ENCODE measurements at places on chromosomes 12 and 14.

- no peak for DNase-seq
These were observed 34.0 kb downstream of the ALG10B start for GRCh38 chr12:38350342-38351174.

GRCh38 chr12:40216516-40217288 lies 8.1 kb upstream of the LRRK2 start:
- no peak for DNase-seq

GRCh38 chr12:124407074-124407473 lies 112.2 kb downstream of the RFLNA start:
- DNase-seq: no peak

- DNase-seq: no peak
These were observed 98.5 kb downstream of the ARID2 start for GRCh38 chr12:45827974-45828373.

- no peak for DNase-seq
These were observed 439.0 kb downstream of the NRXN3 start for GRCh38 chr14:78608998-78609787.

- DNase-seq: no peak
These were observed 4.0 kb downstream of the NAB2 start for GRCh38 chr12:57092876-57093414.

DNA sequence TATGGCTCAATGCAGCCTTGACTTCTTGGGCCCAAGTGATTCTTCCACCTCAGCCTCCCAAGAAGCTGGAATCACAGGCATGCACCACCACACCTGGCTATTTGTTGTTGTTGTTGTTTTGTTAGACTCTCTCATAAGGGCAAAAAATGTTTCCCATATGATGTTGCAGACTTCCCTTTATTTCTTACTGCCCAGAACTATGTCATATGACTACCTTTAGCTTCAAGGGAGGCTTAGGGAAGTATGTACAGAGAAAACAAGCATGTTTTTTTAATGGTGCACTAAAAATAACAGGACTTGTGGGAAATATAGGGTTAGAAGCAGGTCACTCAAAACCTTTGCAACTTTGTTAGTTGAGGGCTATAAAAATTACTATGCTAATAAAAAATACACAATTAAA lies 4.3 kb upstream of the GPR19 start:
- DNase-seq: no peak

- no peak for DNase-seq
These were observed 74.9 kb downstream of the TSPAN9 start for GRCh38 chr12:3152011-3152511.

DNA sequence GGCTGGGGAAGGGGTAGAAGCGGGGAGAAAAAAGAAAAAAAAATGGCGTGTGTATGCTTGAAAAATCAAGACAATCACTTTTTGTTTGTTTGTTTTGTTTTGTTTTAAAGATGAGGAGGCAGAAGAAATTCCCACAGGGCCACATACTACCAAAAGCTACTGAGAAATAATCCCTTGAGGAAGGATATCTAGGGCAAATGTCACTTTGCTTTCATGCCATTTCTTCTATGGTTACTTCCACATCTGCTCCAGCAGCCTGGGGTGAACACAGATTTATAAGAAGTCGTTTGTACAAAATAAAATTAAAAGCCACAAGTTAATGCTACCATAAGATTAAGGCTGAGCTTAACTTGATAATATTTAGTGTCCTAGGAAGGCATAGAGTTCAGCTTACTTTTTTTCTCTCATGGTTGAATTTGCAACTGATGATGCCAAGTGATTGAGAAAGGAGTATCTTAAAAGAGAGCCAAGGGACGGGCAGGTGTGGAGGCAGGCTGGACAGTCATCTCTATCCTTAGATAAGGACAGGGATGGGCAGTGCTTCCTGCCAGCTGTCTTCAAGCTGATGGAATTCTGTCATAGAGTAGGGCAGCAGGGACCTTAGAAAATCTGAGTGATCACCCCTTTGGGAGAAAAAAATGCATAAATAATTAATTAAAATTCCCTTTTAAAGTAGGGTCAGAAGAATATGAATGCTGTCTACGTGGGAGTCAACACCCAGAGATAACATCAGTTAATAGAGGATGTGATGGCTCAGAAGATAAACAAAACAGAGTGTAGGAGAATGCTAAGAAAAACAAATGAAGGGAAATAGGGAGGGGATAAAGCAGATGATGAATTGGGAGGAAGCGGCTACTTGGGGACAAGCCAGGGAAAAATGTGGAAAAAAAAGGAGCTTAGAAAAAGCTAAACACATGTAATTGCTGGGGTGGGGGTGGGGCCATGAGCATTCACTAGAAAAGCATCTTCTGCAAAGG lies 57.1 kb downstream of the DYRK2 start:
- no peak for DNase-seq

- no peak for DNase-seq
These were observed 34.8 kb upstream of the RCOR1 start for GRCh38 chr14:102557434-102558226.

GRCh38 chr12:6223545-6223944 lies 23.3 kb downstream of the CD9 start:
- DNase-seq: no peak

DNA sequence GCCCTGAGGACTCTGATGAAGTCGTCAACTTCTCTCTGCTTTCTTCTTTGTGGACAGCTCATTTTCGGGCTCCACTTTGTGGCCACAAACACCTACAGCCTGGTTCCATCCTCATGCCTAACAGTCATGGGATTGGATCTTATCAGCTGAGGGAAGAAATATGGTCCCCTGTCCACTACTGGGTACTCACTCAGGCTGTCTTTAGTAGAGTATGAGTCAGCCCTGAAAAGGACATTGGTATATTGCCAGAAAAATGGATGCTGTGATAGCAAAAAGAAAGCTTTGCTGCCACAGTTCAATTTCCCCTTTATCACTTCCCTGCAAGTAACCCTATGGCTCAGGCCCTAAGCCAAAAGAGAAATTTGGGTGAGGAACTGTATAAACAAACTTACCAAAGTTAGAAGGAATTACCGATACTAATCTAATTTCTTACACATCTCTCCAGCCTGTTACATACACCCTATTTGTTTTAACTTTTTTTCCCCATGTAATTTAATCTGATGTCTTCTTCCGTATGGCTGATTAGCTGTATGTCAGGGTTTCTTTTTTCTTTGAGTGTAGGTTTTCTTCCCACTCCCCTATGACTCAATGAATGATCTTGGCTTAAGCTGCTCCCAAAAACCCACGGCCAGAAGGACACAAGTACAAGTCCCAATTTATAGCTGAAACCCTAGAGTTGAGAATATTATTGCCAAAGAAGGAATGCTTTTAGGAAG lies 29.1 kb downstream of the MTHFD1 start:
- no peak for DNase-seq

Measured in AG04450 (cell line).